Ureter (tissue), 1 donor: ENCODE measurements at places on chromosomes 11 and 22. TPM values are rescaled to one million over a fixed set of nuclear protein-coding genes. Genes with fewer than 3 reads are reported as not detected.

DNA sequence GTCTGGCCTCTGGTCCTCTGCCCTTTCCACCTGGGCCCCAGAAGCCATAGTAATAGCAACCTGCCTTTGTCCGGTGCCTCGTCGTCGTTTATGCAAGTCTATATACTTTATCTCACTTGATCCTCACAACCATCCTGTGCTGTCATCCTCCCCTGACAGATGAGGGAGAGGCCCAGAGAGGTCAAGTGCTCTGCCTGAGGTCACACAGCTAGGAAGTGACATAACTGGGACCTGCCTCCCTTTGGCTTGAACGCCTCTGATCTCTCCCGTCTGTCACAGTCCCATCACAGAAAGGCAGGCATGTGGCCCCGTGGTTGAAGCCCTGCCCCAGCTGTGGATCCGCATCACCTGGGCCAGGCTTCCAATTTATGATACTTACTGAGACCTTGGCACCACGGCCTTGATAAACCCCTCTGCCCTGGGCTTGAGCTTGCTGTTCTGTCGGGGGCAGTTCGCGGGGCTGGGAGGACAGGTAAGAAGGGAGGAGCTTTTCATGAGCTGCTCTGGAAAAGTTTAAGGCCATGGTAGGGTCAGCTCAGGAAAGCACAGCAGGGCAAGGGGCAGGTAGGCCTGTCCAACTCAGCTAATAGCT, 247.0 kb downstream of the ST3GAL4 start:
- DNase-seq: no peak

GRCh38 chr11:61090982-61091372, 11.3 kb upstream of the CD5 start:
- DNase-seq: no peak

DNA sequence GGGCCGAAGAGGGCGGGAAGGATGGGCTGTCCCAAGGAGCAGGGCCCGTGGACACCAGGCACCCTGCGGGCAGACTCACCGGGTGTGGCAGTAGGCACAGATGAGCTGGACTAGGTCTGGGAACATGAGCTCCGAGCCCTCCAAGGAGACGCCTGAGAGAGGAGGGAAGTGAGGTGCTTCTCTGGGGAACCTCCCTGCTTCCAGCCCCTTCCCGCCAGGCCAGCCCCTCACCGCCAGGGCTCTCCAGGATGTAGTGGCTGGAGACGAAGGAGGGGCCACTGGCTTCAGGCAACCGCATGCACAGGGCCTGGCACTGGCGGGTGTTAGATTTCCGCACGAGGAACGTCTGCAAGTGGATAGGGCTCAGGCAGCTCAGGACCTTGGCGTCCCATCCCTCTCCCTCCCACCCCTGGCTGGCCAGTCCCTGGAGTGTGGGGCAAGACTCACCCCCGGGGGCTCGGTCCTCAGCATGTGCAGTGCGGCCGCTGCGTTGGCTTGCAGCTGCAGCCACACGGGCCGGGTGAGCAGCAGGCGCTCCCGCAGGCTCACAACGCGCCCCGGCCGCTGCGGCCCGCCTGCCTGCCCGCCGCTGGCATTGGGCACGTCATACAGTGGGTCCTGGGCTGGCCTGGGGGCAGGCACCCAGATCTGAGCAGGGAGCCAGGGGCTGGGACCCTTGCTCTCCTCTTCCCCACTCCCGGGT, 552 bp downstream of the RIN1 start:
- DNase-seq: no peak

DNA sequence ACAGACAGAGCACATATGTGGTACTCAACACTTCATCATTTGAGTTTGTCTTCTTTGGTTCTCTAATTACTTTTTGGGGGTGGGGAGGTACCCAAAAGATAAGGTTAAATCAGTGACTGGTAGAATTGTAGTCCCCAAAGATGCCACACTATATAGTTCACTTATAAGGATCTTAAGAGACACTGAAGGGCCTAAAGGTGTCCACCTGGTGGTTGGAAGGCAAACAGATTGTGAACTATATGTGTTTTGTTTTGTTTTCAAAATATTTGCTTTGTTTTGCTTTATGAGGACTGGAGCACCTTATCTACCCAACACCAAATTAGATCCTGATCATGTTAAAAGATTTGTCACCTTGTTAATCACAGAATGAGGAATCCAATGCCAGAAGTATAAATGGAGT, 136.1 kb downstream of the DCDC1 start:
- DNase-seq: no peak

GRCh38 chr11:29657709-29658108, 359.1 kb downstream of the KCNA4 start:
- no peak for DNase-seq

- DNase-seq: no peak
Measured at GRCh38 chr11:83044958-83045712, 26.6 kb downstream of the RAB30 start.

The KCNJ1 gene
- total RNA-seq: not detected

The CRYBB3 gene
- not detected for total RNA-seq
